ENCODE measurements at places on chromosomes 11 and 22. TPM values are rescaled to one million over a fixed set of nuclear protein-coding genes. Genes with fewer than 3 reads are reported as not detected.

DNA sequence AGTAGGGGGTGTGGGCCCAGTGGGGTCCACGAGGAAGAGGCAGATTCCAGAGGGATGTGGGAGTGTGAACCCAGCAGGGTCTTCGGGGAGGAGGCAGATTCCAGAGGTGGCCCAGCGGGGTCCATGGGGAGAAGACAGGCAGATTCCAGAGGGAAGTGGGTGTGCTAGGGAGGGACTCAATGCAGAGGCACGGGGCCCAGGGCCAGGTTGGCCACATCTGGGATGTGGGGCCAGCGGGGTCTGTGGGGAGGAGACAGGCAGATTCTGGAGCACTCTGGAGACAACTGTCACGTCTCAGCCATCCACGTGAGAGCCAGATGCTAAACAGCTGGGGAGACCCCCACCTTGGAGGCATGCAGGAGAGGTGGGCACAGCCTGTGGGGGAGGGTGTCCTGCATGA, 582.6 kb downstream of the TBC1D22A start:
- DNase-seq, result no peak

Gene NPTXR
- total RNA-seq, result 3.7 TPM

DNA sequence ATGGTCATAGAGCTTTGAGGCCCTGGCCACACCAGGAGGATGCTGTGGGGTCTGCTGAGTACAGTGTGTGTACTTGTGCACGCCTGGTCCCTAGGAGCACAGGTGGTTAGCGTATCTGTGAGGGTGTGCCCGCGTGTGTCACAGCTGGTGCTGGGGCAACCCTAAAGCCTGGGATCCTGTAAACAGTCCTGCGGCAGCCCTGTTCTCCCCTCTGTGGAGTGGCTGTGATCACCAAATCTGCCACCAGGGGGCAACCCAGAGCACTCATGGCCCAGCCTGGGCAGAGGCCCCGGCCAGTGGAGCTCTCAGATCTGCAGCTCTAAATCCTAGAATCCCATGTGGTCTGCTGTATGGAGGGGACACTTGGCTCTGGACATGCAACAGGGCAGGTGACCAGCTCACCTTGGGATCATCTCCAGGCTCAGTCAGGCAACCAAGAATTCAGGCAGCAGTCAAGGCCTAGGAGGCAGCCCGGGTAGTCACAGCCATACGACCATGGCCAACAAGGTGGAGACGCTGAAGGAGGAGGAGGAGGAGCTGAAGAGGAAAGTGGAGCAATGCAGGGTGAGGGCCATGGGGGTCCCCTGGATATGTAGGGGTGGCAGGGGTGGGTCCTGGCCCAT, 3.9 kb downstream of the SH3BP1 start:
- peak; percentile 93 for DNase-seq

DNA sequence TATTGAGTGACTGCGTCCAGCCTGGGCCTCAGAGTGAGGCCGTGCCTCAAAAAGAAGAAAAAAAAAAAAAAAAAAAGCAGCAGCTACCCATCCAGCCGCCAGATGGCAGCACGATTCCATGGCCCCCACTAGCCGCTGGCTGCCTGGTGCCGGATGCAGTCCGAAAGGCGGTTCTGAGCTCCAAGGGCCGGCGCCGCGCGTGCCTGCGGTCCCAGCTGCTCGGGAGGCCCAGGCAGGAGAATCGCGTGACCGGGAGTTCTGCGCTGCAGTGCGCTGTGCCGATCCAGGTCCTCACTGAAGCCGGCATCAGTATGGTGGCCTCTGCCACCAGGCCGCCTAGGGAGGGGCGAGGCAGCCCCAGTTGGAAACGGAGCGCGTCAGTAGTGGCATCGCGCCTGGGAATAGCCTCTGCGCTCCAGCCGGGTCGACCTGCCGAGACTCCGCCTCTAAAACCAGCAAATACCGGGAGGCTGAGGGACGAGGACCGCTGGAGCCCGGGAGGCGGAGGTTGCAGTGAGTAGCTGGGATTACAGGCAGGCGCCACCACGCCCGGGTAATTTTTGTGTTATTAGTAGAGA, 19.3 kb downstream of the SCARF2 start:
- peak; percentile 76 for DNase-seq

GRCh38 chr11:44814881-44815592, 88.3 kb downstream of the TSPAN18 start:
- no peak for DNase-seq

- no peak for DNase-seq
These were observed 19.1 kb upstream of the EHD1 start for GRCh38 chr11:64897381-64898075.

GRCh38 chr11:75462117-75462653, 29.2 kb upstream of the KLHL35 start:
- DNase-seq, result no peak

DNA sequence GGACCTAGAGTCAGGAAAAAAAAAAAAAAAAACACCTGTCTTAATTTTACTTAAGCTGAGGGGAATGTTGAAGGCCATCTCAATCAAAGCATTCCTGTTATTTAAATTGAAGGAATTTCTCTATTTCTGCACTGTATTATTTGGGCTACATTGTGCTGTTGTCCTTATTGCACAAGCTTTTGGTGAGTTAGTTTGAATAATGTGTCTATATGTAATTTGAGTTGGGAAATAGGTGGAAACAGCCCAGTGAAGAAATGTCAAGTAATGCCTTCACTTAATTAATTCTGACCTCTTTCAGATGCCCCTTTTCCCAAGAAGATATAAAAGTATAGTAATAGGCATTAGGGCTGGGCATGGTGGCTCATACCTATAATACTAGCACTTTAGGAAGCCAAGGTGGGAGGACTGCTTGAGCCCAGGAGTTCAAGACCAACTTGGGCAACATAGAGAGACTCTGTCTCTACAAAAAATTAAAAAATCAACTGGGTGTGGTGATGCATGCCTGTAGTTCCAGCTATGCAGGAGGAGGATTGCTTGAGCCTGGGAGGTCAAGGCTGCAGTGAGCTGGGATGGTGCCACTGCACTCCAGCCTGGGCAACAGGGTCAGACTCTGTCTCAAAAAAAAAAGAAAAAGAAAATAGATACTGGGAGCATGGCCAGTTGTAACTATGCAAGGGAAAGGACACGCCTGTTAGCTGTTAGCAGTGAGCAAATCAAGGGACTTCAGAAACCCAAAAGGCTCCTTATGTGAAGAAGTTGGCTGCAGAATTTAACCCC, 34.9 kb downstream of the OR10A6 start:
- DNase-seq, result no peak

GRCh38 chr22:39946503-39947219, 13.5 kb upstream of the TMA7B start:
- DNase-seq, result peak; percentile 40

- DNase-seq, result no peak
These were observed 20.0 kb downstream of the MTFP1 start for GRCh38 chr22:30445438-30446145.

Gene CNIH2
- 4.9 TPM for total RNA-seq

DNA sequence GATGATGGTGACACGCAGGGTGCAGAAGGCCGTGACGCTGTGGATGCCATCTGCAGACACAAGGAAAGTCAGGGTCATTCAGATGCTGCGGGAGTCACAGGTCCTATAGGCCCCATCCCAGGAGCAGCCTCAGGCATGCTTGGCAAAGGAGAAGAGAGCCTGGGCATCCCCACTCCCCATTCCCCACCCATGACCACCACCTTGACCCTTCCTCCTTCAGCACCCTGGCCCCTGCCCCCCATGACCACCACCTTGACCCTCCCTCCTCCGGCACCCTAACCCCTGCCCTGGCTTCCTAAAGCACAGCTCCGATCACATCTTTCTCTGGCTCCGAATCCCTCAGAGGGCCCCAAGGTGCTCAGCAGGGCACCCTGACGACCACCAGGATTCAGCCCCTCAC, 73.1 kb downstream of the CELSR1 start:
- DNase-seq, result no peak

Gene OR8A1
- not detected for total RNA-seq

DNA sequence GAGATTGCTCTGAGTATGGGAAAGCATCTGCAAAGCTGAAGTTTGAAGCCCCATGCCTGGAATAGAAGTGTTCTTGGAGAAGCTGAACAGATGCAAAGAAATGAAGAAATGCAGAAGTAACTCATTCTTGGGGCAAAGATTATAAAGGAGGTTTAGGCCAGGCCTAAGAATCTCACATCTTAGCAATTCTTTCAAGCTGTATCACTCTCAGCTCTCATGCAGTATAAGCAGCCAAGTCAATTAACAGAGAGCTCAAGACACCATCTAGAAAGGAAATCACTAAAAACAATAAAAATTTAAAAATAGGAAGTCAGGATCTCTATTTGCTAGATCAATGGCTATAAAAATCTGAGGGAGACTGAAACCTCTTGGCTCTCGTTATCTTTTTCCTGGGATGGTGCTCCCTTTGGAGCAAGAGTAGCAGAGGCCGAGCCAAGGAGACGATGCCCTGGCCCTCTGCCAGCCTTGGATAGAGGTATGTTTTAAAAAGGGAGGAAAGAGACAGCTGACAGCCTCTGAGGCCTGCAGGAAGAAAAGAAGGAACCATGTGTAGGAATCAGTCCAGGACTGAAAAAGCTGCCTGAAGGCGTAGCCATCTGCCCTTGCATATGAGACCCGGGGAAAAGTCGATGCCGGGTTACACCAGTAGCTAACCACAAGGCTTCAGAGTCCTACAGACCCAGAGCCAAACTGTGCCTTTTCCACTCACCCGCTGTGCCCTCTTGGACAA, 229.8 kb downstream of the BLID start:
- no peak for DNase-seq

Gene GDPD5
- total RNA-seq, result 15.9 TPM

GRCh38 chr11:45395421-45395820, 109.3 kb upstream of the SYT13 start:
- DNase-seq, result no peak

DNA sequence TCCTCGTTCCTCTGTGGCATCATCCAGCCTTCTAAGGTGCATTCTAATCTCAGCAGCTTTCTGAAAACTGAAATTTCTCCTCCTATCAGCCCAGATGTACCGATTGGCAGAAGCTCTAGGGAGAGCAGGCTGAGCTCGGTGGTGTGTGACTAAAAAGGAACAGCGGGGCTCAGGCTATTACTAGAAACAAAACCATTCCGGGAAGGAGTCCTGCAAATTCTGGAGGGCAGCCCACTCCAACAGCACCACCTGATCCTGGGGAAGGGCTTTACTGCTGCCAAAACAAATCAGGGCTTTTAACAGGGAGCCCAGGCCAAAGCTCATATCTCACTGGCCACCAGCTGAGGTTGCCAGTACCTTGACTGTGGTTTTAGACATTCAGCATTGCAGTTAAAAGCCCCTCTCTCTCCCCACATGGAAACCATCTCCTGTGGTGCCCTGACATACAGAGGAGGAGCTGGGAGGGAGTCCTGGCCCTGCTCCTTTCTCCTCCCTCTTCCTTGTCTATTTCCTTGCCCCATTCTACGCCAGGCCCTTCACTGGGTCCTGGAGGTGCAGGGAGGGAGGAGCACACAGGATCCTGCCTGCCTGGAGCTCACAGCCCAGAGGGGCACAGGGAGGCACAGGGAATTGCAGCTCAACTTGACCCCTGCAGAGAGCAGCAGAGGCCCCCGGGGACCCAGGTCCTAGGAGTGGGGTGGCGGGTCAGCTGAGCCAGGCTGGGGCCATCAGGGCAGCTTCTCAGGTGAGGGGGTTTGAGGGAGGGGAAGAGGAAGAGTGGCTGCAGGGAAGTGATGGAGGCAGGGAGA, 889 bp downstream of the PLAAT4 start:
- DNase-seq, result no peak

DNA sequence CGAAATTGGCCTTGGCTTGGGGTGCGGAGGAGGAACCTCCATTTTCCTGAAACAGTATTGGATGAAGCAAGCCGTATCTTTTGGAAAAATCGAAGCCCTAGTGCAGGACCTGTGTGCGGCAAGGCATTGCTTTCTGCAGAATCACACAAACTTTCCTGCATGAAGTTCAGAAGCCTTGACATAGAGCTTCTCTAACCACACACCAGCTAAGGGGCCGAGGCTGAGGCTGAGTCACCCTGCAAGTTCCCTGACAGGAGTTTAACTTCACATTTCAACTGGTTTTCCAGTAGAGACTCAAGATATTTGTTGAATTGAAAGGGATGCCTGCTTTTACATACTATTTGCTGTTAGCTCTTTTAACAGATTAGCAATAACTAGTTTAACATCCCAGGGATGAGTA, 67.8 kb downstream of the TCF20 start:
- DNase-seq, result peak; percentile 53

Gene CECR2
- 0.08 TPM for total RNA-seq

Gene CLCF1
- 7.8 TPM for total RNA-seq

DNA sequence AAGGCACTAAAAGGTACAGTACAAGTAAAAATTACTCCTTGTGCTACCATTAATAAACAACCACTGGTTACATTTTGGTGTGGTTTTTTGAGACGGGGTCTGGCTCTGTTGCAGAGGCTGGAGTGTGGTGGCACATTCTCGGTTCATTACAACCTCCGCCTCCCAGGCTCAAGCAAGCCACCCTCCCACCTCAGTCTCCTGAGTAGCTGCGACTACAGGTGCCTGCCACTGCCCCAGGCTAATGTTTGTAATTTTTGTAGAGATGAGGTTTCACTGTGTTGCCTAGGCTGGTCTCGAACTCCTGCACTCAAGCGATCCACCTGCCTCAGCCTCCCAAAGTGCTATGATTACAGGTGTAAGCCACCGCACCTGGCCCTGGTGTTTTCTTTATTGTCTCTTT, 20.8 kb downstream of the TAF1D start:
- no peak for DNase-seq

DNA sequence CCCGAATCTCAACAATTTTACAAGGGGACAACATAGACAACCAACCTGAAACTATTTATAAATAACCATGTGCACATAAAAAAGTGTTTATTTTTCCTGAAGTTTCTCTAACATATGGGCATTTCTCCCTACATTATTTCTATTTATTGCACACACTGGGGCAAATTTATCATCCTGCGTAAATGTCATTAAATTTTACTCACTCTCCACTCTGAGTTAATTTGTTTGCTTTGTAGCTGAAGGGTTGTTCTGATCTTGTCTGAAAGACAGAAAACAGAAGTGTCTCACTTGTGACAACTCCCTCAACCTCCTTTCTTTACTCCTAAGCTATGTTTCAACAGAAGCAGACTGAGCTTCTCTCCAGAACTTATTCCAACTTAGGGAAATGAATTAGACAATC, 194.2 kb downstream of the HIPK3 start:
- DNase-seq, result no peak

DNA sequence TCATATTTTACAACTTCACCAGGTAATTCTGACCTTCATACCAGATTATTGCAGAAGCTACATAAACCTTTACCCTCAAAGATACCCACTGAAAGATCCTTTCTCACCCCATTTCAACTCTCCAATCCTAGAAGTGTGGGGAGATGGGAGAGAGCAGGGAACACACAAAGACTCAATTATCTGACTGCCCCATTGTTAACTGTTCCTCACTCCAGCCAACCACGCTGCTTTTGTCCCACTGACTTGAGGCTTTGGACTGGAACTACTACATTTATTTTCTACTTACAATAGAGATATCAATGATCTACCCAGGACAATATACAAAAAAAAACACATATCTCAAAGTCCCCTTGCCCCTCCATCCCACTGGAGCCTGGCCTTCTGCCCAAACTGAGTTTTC, 44.7 kb upstream of the SLN start:
- no peak for DNase-seq

DNA sequence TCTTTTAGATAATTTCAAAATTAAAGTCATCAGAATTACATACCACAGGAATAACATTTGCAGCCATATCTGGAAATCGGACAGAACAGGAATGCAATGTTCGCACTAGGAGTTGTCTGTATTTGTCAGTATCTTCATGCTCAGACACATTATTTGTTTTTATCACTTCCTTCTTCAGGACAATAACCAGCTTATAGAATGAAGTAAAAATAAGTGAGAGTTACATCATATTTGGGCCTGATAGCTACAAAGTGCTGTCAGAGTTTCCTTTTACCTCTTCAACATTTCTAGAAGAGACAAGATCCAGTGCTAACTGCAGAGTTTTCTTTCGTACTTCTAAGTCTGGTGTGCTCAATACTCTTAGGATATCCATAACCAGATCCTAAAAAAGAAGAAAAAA, 18.9 kb downstream of the COPB1 start:
- no peak for DNase-seq

Gene RASSF10
- total RNA-seq, result not detected
